ENCODE measurements at places on chromosomes 2 and 18.

- no peak for DNase-seq
These were observed 23.3 kb downstream of the MTHFD2 start for GRCh38 chr2:74221604-74222299.

DNA sequence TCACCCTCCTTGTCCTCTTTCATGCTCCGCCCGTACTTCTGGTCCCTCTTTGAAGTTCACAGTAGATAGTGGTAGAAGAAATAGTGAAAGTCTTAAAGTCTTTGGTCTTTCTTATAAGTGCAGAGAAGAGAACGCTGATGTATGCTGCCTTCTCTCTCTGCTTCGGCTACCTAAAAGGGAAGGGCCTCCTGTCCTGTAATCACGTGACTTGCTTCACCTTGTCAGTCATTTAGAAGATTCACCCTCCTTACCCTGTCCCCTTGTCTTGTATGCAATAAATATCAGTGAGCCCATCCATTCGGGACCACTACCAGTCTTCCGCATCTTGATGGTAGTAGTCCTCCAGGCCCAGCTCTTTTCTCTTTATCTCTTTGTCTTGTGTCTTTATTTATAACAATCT is 144.6 kb downstream of the ARL4C start:
- no peak for DNase-seq

DNA sequence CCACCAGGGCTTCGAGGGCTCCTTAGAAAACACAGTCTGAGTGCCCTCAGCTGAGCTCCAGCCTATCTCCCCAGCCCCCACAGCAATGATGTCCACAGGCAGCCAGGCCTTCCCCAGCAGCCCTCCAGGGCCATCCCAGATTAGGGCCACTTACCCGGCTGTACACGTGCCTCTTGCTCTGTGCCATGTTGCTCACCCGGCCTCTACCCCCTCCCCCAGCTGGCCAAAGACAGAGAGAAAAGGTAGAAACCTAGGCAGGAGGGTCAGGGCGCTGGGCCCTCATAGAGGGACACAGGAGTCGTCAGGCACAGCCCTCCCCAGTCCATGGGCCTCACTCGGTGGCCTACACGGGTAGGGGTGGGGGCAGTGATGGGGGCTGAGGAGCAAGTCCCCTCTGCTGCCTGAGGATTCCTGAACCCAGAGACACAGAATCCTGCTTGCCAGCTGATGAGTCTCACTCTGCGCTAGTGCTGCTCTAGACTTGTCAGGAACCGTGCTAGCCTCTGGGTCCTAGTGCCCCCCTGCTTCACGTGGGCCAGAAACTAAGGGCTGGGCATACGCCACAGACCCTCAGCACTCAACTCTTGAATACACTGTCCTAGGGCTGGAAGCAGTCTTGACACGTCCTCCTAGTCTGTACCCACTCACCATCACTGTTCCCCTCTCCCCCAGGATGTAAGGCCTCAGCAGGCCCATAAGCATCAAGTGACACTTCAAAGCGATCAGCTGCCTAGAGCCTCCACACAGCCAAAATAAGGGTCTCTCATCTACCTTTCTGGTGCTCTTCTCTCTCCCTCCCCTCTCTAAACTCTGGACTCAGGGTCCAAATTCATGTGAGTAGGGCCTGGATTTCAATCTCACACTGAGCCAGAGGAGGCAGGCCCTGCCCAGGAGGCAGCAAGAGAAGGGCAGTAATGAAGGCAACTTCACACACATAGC is at the start of gene DCTN1:
Gene DCTN1, minus strand, starts transcription at position 461 of the 939 bp plus-strand sequence. Its CDS starts 274 bp downstream, at position 187.
- DNase-seq, result no peak

DNA sequence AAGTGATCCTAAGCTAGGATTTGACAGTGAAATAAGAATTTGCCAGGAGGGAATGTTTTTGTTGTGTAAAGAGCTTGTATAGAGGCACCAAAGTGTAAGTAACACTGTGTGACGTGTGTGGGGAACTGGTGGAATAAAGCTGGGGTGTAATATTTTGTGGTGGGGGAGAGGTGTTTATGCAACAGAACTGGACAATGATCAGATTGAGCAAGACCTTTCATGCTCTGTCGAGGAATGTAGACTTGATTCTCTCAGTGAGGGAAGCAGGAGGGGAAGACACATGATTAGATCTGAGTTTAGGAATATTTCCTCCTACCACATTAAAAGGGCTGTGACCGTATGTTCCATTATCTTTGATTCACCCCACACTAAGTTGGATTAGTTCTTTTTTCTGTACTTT is 43.6 kb downstream of the EFEMP1 start:
- no peak for DNase-seq

GRCh38 chr2:226932443-226932842 is 96.6 kb downstream of the RHBDD1 start:
- no peak for DNase-seq

DNA sequence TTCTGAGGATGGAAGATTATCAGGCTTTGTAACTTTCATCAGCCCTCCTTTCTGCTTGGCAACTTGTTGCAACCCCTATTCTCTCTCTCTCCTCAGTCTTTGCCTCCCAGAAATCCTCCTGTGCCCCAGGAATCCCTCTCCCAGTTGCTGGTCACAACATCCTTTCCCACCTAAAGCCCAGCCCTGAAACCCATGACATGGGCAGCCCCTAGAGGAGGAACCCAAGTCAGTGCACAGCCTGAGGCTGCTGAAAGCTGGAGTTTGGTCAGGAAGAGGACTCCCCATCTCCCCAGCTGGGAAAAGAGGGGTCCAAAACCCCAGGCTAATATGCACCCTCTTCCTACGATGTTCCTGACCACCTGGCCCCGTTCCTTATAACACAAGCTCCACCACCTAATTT is 29.5 kb downstream of the PKDCC start:
- no peak for DNase-seq

DNA sequence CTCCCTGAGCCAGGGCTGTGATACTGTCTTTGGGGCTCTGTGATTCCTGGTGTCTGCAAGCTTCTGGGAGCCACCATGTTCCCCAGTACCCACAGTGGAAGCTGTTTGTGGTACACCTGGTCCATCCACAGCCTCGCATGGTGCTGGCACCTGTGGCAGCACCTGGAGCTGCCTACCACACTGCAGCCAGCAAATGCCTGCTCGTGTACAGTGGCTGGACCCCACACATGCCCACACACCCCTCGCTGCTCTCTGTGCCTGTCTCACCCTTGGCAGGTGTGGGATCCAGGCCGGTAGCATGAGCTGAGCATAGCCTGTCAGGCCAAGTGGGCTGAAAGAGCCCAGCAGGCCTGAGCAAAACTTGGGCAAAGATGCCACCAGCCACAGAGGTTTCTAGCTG is 41.8 kb upstream of the CSRNP3 start:
- DNase-seq, result no peak

GRCh38 chr2:16333681-16334080 is 332.0 kb downstream of the CYRIA start:
- no peak for DNase-seq
